Adrenal gland (tissue), 19 donors: ENCODE measurements at places on chromosomes 6 and 20.

DNA sequence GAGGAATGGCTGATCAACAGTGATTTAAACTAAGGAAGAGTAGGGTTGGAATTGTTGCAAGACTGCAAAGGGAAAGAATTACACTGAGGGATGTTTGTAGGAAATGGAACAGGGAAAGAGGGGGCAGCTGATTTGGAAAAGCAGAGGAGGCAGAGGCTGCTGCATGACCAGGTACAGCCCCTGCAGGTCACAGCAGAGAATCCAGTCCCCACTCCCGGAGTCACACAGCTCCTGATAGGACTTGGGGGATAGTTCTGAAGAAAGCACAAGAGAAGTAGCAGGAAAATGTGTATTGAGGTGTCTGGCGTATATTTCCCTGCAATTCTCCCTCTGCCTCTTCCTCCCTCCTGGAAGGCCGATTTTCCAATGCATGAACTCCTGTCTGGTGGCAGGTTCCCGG lies 92.5 kb upstream of the PDE10A start:
- no peak for DNase-seq

- DNase-seq = no peak
These were observed 301.4 kb upstream of the IRAK1BP1 start for GRCh38 chr6:78565997-78566396.

GRCh38 chr6:161091972-161092701 lies 100.6 kb downstream of the MAP3K4 start:
- no peak for DNase-seq

- no peak for DNase-seq
These were observed 85.0 kb upstream of the KIF25 start for GRCh38 chr6:167912494-167912893.
